NCI-H226 (cell line): ENCODE measurements at places on chromosomes 3 and 15.

DNA sequence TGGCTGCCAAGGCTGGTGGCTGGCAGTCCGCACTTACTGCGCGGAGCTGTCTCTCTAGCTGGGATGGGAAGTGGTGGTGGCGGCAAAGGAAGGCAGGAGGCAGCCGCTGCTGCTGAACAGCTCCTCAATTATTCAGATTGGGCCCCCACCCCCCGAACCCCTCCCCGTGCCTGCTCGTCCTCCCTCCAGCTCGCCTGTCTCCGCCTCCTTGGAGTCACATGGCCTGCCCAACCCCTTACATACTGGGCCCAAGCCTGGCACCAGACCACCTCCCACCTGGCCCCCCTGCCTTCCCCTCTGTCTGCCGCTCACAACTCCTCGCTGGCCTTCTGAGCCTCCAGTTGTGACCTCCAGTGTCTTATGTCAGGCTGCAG, at the start of gene SLC7A14:
SLC7A14 (minus strand) TSS at position 139 of the 374 bp plus-strand sequence. CDS start 59,139 bp downstream, outside the sequence.
- DNase-seq, result no peak

- no peak for DNase-seq
Measured at GRCh38 chr3:124336067-124336656, 344.2 kb upstream of the ROPN1 start.

GRCh38 chr3:71393093-71393492, 190.4 kb downstream of the FOXP1 start:
- no peak for DNase-seq

- DNase-seq, result no peak
Measured at GRCh38 chr15:49438962-49439631, 16.1 kb downstream of the FGF7 start.

GRCh38 chr3:195185583-195185982, 85.4 kb downstream of the XXYLT1 start:
- no peak for DNase-seq

GRCh38 chr3:177836671-177837070, 639.4 kb upstream of the TBL1XR1 start:
- no peak for DNase-seq

DNA sequence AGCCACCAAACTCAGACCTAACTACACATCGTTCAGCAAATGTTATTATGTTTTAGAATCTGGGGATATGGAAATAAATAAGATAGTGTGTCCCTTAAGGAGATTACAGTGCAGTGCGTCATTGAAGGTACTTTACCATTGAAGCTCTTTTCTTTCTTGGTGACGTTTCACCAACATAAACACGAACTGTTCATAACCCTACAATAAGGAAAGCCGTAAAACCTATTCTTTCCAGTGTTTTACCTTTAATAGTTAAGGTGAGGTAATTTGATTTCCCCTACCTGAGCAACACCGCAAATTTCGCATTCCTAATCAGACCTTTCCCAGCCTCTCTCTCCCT, 826 bp downstream of the CCDC66 start:
- no peak for DNase-seq

DNA sequence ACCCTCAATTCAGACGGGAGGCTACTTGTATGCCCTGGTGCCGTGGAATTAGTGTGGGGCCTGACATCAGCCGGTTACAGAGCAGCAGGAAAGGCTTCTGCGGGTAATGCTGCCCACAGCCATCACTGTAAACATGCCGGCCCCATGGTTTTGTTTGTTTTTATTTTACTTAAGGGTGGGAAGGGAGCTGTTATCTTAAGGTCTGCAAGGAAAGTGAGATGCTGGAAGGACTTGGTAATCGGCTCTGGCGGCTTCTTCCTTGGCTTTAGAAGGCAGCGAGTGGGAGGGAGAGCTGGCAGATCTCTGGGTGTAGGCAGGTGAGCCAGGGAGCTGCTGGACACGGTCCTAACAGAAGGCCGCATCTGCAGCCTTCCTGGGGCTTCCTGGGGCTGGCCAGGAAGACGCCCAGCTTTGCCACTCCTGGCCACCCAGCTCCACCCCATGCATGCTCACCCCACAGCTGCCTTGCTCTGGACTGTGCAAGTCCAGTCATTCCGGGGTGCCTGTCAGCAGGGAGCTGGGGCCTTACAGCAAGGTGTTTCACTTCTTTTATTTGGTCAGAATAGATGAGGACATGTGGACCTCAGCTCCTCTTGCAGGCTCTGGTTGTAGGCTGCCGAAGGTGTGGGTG, 54.1 kb upstream of the FURIN start:
- DNase-seq, result no peak

DNA sequence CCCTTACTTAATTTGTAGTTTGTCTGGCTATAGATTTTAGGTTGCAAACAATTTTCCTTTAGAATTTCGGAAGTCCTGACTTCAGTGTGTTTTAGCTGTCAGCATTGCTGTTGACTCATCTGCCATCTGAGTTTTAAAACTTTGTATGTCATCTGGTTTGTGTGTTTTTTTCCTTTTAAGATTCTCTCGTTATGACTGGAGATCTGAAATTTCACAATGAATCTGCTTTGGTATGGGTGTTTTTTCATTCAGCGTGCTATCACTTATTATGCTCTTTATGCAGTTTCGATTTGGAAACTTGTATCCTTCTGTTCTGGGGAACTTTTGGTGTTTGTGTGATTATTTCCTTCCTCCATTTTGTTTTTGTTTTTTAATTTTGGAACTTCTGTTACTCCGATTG, 53.7 kb upstream of the ZNF280D start:
- DNase-seq, result no peak

- peak; percentile 4 for DNase-seq
Measured at GRCh38 chr3:121477589-121477988, 68.2 kb downstream of the POLQ start.

DNA sequence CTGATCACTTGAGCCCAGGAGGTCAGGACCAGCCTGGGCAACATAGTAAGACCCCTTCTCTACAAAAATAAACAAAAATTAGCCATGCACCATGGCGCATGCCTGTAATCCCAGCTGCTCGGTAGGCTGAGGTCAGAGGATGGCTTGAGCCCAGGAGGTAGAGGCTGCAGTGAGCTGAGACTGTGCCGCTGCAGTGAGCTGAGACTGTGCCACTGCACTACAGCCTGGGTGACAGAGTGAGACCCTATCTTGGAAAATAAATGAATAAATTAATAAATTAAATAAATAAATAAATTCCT, 10.8 kb downstream of the SHISA5 start:
- no peak for DNase-seq

DNA sequence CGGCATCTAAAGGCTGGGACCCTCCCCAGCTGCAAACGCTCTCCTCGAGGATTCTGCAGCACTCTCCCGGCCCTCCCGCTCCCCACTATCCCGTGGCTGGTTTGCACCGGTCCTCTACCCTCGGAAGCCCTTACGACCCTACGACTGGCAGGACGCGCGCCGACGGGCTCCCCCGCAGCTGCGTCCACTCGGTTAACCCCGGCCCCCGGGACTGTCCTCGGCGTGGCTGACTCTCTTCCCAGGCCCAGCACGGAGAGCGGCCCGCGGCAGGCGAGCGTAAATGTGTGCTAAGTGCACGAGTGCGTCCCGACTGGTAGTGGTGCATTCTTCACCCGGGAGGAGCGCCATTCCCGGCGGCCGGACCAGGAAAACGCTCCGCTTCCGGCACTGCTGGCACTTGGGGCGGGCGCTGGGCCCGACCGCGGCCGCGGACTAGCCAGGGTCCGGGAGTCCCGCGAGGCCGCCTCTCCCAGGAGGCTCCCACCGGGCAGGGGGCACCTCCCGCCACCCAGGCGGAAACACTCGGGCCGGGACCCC, 508 bp downstream of the GORASP1 start:
- DNase-seq, result peak; percentile 23

- no peak for DNase-seq
Measured at GRCh38 chr3:94423578-94423977, 360.7 kb downstream of the NSUN3 start.

- DNase-seq, result no peak
Measured at GRCh38 chr3:110974902-110975301, 96.7 kb upstream of the NECTIN3 start.

- DNase-seq, result peak; percentile 18
Measured at GRCh38 chr15:60674704-60675395, 195.9 kb upstream of the ICE2 start.

DNA sequence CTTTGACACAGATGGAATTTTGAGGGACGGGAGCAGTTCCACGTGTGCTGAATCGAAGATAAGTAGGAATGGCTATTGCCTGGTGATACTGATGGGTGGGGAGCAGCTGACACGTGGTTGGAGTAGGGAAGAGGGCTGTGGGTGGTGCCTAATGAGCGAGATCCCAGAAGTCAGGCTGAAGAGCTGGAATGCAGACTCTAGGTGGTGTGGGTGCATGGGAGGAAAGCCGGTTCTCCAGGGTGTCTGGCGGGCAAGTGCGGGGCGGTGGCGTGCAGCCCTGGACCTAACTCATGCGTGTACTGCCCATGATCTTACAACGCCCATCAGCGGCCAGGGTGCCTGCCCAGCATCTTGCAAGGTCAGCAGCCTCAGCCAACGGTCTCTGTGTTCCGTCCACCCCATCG, 63.1 kb downstream of the ARNT2 start:
- no peak for DNase-seq

- peak; percentile 47 for DNase-seq
Measured at GRCh38 chr3:127547761-127548605, 42.5 kb downstream of the TPRA1 start.

DNA sequence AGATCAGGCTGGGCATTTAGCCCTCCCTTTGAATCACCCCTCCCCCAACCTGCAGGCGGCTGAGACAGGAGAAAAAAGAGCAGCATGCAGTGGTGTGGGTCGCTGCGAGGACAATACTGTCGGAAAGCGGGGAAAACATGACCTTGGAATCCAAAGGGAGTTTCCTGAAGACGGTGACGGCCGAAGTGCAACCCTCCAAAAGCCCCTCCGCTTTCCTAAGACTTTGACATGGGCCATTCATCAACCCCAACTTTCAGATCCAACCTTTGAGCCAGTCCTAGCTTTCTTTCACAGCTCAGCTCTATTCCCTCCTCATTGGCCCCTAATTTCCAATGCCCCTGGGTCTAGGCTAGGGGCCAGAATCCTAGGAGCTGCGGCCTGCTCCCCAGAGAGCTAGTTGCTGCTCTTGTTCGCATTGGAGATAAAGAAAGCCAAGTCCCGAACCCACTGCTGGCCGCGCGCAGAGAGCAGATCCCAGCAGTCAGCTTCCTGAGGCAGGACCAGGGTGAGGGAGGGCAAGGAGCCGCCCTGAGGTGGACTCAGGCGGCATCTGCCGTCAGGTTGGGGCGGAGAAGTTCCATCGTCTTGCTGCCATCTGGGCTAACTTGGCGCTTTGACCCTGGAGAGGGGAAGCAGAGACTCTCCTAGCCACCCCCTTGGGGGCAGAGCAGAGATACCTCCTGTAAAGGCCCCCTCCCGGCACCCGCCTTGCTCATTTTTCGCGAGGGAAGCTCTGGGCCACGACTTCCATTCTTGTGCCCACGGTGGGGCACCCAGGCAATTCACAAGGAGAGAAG, 914 bp downstream of the ZIC4 start:
- no peak for DNase-seq

- DNase-seq, result no peak
Measured at GRCh38 chr15:70690491-70691276, 72.7 kb downstream of the UACA start.

GRCh38 chr3:173789530-173790162, 392.1 kb downstream of the NLGN1 start:
- peak; percentile 37 for DNase-seq

- no peak for DNase-seq
Measured at GRCh38 chr15:80450811-80451321, 46.7 kb downstream of the ARNT2 start.

DNA sequence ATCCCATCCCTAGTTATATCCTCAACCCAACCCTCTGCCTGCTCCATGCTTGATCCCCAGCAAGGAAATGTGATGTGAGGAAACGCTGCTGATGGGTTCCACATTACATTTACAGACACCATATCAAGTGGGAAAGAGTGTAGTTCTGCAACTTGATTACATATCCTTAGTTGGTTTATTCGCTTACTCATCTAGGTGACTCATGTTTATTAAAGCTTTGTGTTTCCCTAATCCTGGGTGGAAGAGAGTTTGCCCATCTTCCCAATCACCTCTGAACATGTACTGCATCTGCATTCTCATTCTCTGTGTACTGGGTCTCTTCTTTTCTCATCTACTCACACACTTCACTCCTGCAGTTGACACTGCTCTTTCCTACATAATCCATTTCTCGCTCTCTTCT, 91.7 kb upstream of the PDZRN3 start:
- no peak for DNase-seq

DNA sequence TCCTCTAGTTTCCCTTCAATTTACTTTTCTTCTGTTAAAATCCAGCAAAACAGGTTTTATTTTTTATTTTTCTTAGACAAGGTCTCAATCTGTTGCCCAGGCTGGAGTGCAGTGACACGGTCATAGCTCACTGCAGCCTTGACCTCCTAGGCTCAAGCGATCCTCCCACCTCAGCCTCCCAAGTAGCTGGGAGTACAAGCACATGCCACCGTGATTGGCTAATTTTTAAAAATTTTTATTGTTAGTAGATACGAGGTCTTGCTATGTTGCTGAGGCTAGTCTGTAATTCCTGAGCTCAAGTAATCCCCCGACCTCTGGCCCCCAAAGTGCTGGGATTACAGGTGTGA, 41.6 kb downstream of the ILDR1 start:
- DNase-seq, result no peak

GRCh38 chr15:35358824-35359223, 187.1 kb downstream of the DPH6 start:
- no peak for DNase-seq

- no peak for DNase-seq
Measured at GRCh38 chr15:35519541-35520149, 26.3 kb downstream of the DPH6 start.

DNA sequence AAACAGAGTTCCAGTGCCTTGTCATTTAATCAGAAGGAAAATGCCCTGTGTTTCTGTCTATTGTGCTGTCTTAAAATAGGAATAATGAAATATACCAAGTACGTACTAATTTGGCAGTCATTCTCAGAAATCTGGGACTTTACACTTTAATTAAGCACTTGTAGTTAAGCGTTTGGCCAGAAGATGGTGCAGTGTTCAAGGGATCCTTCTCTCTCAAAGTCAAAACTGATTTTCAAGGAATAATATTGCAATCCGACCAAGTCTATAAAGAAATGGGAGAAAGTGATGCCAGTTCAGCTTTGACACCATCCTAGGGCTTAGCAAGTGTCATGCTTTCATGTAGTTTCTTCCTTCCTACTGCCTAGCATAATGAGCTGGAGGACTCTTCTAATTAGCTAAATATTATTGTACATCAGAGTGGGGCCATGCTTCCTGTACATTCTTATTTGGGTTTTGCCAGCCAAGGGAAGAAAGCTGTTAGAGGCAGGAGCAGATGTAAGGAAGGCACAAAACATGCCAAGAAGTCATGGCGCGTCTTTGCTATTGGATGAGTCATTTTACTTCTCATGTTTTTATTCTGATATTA, 64.8 kb downstream of the SAMMSON start:
- DNase-seq, result no peak
